Glomerular endothelial cell (primary cell): ENCODE measurements at places on chromosomes 1 and 21.

- DNase-seq: no peak
Measured at GRCh38 chr1:21251773-21252471, 38.3 kb downstream of the ECE1 start.

GRCh38 chr1:94004924-94005323, 95.7 kb upstream of the GCLM start:
- DNase-seq: no peak

DNA sequence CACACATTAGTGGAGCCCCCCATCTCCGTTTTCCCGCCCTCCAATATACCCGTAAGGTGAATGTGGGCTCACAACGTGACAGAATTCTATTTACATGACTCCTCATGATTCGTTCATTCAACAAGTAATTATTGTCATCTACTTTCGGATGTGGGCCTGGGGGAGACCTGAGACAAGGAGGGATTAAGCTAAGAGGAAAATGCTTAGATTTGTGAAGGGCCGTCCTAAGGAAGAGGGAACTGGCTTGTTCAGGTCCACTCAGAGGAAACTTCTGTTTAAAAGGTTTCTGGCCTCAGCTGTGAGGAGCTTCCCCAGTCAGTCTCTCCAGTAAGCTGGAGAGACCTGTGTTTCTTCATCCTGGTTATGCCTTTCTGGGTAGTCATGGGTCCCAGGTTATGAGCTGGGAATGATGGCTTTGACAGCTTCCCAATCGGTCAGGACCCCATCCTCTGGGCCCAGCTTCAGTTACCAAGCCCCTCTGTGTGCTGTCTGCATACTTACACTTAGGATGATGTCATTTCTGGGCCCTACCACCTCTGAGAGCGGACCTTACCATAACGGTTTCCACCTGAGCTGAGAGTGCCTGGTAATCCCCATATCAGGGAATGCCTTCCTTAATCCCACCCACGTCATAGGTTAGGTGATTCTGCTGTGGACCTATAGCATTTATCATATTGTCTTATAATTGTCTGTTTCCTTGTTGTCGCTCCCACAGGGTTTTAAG, 687 bp upstream of the ERI3 start:
- DNase-seq: no peak

- DNase-seq: peak; percentile 12
Measured at GRCh38 chr1:197614916-197615692, 160.2 kb downstream of the DENND1B start.
